ENCODE measurements at places on chromosomes 12 and 14.

DNA sequence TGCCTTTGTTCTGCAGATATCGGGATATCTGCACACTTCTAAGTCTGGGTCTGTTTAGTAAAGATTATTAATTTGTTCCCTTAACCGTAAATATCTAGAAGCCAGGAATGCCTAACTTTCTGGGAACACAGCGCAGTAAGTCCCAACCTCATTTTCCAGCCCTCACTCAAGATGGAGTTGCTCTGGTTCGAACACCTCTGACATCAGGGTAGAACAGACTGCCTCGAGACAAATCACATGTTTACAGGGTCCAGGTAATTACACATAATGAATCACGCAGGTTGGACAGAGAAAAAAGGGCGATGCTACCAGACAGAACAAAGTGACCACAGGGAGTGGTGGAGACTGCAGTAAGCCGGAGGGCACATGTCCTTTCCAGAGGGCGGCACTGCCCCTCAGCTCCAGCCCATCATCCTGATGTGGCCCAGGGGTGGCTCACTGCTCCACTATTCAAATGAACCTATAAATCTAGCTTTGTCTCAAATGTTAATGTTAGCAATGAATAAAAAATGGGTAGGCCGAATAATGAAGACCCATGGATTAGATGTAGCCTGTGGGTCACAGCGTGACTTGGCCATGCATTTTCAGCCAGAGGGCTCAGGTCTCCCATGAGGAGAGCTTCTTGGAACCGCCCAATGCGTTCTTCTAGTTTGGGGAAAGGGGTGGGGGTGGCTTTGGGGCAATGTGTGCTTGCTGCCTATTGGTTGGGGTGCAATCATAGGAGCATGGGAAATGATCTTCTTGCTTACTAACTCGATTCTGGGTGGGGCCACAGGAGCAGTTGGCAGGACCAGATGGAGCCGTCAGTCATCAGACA lies 159.0 kb upstream of the SFSWAP start:
- no peak for DNase-seq

DNA sequence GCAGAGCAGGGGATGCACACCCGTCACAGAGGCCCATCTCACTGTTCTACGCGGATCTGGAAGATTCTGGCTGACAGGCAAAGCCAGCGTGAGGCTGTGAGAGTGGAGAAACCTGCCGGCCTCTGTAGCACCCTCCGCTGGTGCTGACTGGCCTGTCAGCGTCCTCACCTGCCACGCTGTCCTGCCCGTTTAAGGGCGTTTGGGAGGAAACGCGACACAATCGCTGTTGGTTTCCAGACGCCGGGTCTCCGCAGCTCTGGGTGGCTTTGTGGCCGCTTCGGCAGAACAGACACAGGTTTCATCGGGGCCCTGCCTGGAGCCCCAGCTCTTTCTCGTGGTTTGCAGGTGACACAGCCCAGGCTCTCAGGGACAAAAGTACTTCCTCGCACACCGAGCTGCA lies 70.6 kb downstream of the NOC4L start:
- no peak for DNase-seq

GRCh38 chr14:37142835-37143401 lies 29.5 kb downstream of the SLC25A21 start:
- no peak for DNase-seq

- peak; percentile 82 for DNase-seq
These were observed at the start of gene CD63 for GRCh38 chr12:55728939-55729818. Gene CD63 (minus strand): TSS chr12:55729009. CDS start chr12:55728341, 668 bp downstream.

DNA sequence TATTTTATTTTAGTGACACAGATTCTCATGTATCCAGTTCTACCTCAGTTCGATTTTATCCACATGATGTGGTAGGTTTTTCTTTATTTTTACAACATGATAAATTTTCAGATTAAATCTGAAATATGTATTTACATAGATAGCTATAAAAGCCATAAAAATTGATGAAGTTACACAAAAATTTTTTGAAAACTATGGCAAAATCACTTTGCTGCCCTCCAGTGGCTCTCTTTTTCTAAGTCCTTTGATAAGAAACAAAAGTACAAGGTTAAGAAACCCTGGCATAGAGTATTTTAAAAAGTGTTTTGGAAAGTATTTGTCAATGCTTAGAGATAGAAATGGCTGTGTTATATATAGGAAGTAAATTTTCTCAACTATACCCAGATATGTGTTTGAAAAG lies 104.2 kb downstream of the PCNX1 start:
- DNase-seq, result no peak

- DNase-seq, result no peak
These were observed 196.1 kb downstream of the TBX5 start for GRCh38 chr12:114209861-114210260.

Data from stimulated activated CD8-positive, alpha-beta memory T cell treated with anti-CD3 and anti-CD28 coated beads, Interleukin-7, amount 100 ng/mL, for 48 hours (primary cell).